ENCODE measurements at places on chromosomes 2 and 18. TPM values are rescaled to one million over a fixed set of nuclear protein-coding genes. Genes with fewer than 3 reads are reported as not detected.

TOGARAM2 gene
- 4.8 TPM for total RNA-seq

KDSR gene
- 13.9 TPM for total RNA-seq

DPY30 gene
- total RNA-seq, result 10.8 TPM

DNA sequence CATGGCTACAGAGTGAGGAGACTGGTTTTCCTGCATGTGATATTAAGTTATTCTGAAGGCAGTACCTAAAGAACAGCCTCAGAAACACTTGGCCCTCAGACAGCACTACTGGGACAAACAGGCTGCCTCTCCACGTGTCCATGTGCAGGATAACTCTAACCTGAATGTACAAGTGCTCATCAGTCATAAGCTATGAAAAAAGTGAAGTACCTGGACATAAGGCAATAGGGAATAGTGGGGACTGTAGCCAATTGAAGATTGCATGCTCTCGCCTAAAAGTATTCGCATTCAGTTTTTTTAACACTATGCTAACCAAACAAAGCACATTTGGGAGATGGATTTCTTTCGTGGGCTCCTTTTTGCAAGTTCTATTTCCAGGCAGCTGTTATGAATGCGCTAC is 33.0 kb downstream of the SLC14A1 start:
- DNase-seq, result no peak

UGT1A10 gene
- total RNA-seq, result not detected

GRCh38 chr2:224479826-224480225 is 77.9 kb upstream of the FAM124B start:
- DNase-seq, result no peak

DNA sequence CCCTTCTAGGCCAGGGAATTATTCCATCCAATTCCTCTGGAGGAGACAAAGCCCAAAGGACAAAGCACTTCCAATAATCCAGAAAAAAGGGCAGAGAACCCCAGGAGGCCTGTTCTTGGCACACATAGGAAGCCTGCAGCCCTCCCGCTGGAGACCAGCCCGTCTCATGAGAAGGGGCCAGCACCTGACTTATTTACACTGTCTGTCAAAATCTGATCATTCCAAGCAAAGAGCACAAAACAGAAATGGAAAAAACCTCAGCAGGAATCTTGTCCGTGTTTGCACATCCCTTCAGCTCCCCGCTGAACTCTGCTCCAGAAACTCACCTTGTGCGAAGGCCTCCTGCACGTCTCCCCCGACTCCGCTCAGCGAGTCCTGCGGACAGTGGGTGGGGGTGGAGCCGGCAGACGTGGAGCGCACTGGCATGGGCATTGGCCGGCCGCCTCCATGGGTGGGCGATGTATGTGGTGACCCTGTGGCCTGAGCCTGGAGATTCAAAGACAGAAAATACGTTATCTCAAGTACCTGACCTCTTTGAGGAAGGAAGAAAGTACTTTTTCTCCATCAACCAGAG is 46.2 kb upstream of the DNMT3A start:
- DNase-seq, result no peak

GRCh38 chr18:49238433-49239042 is 221.9 kb downstream of the DYM start:
- no peak for DNase-seq

All from CD8-positive, alpha-beta T cell (primary cell).